Smooth muscle cell of trachea (primary cell): ENCODE measurements at places on chromosomes 4 and X. TPM values are rescaled to one million over a fixed set of nuclear protein-coding genes. Genes with fewer than 3 reads are reported as not detected.

Gene TRIM75
- total RNA-seq = not detected in 2 replicates

Gene SHOX
- not detected in 2 replicates for total RNA-seq

Gene RAB39B
- 1.3 and 1.7 TPM in 2 replicates for total RNA-seq

Gene NKAP
- total RNA-seq = 4.0 and 4.8 TPM in 2 replicates

Gene HPF1
- 19.4 and 50.3 TPM in 2 replicates for total RNA-seq

Gene SYNPO2
- 2.0 and 6.5 TPM in 2 replicates for total RNA-seq

Gene NLGN3
- total RNA-seq = 1.3 and 2.3 TPM in 2 replicates

Gene PCDH19
- total RNA-seq = under 0.01 TPM in 2 replicates

Gene GRPR
- total RNA-seq = 0.33 TPM in 1 of 2 replicates, not detected in the other

Gene CCDC110
- 2.5 and 3.0 TPM in 2 replicates for total RNA-seq

Gene PI4K2B
- 31.4 and 51.2 TPM in 2 replicates for total RNA-seq

Gene LUZP4
- not detected in 2 replicates for total RNA-seq
